Right atrium auricular region (tissue), 2 donors: ENCODE measurements at places on chromosomes 5 and 9. TPM values are rescaled to one million over a fixed set of nuclear protein-coding genes. Genes with fewer than 3 reads are reported as not detected.

Gene PSIP1
- total RNA-seq = 21.4 TPM

Gene FCN2
- total RNA-seq = not detected

DNA sequence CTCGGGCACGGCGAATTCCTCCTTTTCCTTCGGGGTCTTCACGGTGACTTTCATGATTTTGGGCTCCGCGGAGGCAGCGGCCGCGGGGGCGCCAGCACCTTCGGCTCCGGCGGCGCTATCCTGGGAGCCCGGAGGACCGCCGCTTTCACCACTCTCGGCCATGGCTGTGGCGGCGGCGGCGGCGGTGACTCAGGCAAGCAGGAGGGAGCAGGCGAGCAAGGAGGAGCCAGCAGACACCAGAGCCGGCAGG, 315 bp downstream of the UBQLN1 start:
- H3K27me3 ChIP-seq = no peaks in the 10 kb centered on the region
- H3K36me3 ChIP-seq = no peaks in the 10 kb centered on the region
- H3K4me1 ChIP-seq = peaks cover 42% of the 10 kb centered on the region
- H3K27ac ChIP-seq = peak overlapping the region; percentile 93

Gene GOLGA2
- total RNA-seq = 83.3 TPM

DNA sequence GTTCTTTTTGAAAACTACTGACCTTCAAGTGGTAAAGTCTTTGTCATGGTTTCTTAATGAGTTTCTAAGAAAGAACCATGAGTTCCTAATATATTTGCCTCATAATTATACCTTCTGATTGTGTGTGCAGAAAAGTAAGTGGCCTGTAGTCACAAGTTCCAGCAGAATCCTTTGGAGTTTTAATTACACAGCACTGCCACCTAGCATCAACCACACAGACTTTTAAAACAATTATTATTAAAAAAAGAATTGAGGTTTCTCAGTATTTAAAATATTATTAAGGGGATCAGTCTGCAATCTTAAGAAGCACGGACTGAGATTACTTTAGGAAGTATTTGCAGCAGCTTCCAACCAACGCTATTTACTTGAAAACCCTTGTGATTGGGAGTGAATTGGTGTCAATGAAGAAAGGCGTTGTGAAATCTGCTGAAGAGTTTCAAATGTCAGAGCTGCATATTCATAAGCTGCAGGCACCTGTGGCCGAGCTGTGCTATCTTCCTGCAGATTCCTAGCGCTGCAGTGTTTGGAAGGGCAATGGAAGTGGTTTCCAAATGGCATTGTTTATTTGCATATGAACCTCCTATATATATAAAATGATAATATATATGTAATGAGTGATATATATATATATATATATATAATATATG, 1074.2 kb upstream of the WWC1 start:
- H3K27ac ChIP-seq = no peak overlapping the region
- H3K4me3 ChIP-seq = no peak overlapping the region
- H3K36me3 ChIP-seq = no peaks in the 10 kb centered on the region
- DNase-seq = no peak

DNA sequence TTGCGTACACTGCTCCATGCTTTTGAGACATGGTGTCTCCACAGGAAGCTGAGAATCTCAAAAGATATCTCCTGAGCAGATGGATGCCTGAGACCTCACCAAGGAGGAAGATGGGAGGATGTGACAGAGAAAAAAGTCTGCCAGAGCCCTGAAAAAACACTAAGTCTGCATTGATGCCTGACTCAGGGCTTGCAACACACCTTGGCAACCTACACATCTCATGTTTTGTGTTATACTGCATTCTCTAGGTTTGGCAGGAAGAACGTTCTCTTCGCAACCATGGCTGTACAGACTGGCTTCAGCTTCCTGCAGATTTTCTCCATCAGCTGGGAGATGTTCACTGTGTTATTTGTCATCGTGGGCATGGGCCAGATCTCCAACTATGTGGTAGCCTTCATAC, 19.2 kb downstream of the SLC22A4 start:
- no peaks in the 10 kb centered on the region for H3K27me3 ChIP-seq
- no peak for DNase-seq
- no peak overlapping the region for H3K4me3 ChIP-seq
- H3K27ac ChIP-seq = no peak overlapping the region
- H3K36me3 ChIP-seq = no peaks in the 10 kb centered on the region

Gene MYO10
- total RNA-seq = 3.8 TPM

Gene CIZ1
- 45.9 TPM for total RNA-seq

Gene UGCG
- total RNA-seq = 10.3 TPM

Gene SRA1
- 24.6 TPM for total RNA-seq

GRCh38 chr5:145495741-145496140, 339.4 kb downstream of the PRELID2 start:
- H3K27me3 ChIP-seq = no peaks in the 10 kb centered on the region
- peaks cover 8% of the 10 kb centered on the region for H3K4me1 ChIP-seq
- DNase-seq = no peak

- H3K4me3 ChIP-seq = no peak overlapping the region
- no peak for DNase-seq
- H3K36me3 ChIP-seq = no peaks in the 10 kb centered on the region
- no peaks in the 10 kb centered on the region for H3K27me3 ChIP-seq
- H3K4me1 ChIP-seq = no peaks in the 10 kb centered on the region
- H3K27ac ChIP-seq = no peak overlapping the region
Measured at GRCh38 chr5:26660116-26660515, 378.3 kb downstream of the CDH9 start.

Gene ZNF484
- 6.6 TPM for total RNA-seq

Gene PCDHAC1
- 0.51 TPM for total RNA-seq

GRCh38 chr9:38347946-38348345, 44.6 kb upstream of the ALDH1B1 start:
- no peak for DNase-seq
- no peak overlapping the region for H3K27ac ChIP-seq
- no peaks in the 10 kb centered on the region for H3K36me3 ChIP-seq
- H3K27me3 ChIP-seq = no peaks in the 10 kb centered on the region

DNA sequence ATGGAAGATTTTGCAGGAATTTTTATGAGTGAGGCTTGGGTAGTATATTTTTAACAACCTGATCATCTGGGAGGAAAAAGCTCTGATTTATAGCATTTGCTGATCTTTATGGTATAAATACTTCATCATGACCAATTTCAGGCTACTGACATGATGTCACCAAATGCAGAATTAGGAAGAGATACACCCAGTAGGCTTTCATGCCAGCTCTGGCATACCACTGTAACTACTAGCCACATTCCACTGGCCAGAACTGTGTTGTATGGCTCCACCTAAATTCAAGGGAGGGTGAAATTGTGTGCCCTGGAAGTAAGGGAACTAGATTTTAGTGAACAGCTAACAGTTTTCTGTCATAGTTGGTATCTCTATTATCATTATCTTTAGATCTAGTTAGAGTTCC, 17.6 kb downstream of the AP3S1 start:
- H3K4me1 ChIP-seq = no peaks in the 10 kb centered on the region
- no peaks in the 10 kb centered on the region for H3K36me3 ChIP-seq
- no peak overlapping the region for H3K27ac ChIP-seq
- H3K4me3 ChIP-seq = no peak overlapping the region
- no peak for DNase-seq
- H3K27me3 ChIP-seq = no peaks in the 10 kb centered on the region

Gene MYOT
- 55.4 TPM for total RNA-seq

GRCh38 chr5:77181596-77182304, 28.7 kb upstream of the PDE8B start:
- peaks cover 27% of the 10 kb centered on the region for H3K4me1 ChIP-seq
- peak overlapping the region; percentile 81 for H3K27ac ChIP-seq
- no peak for DNase-seq
- no peaks in the 10 kb centered on the region for H3K27me3 ChIP-seq

DNA sequence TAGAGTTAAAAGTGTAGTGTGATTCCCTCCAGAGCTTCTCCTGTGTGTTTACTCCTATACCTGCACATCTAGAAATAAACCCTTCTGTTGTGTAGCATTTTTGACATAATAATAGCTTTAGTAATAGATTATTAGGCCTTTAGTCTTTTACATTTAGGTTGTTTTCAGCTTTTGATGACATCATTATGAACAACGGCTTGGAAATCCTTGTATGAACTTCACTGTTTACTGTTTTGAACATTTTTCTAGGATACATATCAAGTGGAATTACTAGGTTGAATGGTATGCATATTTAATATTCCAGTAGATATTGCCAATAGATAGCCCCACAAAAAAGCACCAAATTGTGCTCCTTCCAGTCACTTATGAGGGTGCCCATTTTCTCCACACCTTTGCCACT, 174.0 kb downstream of the ARHGAP26 start:
- H3K4me3 ChIP-seq = no peak overlapping the region
- no peak overlapping the region for H3K27ac ChIP-seq
- H3K36me3 ChIP-seq = no peaks in the 10 kb centered on the region
- no peaks in the 10 kb centered on the region for H3K4me1 ChIP-seq
- H3K27me3 ChIP-seq = no peaks in the 10 kb centered on the region
- DNase-seq = no peak

Gene AGXT2
- not detected for total RNA-seq

DNA sequence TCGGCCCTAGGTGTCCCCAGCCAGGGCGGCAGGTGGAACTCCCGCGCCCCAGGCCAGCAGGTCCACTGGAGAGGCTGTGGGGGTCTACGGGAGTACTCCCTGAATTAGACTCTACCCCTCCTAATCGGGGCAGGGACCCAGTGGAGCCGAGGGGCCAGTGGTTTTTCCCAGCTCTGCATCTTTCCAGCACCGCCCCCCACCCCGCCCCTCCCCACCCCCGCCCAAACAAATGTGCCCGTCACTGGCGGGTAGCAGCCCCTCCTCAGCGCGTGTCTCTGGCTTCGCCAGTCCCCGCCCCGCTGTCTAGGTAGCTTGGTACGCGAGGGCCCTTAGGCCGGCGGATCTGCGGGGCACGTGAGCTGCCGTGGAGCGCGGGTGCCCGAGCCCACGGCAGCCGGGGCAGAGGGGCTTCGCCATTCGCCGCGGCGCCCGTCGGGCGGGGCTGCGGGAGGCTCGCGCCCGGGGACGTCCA, 7.0 kb downstream of the UNC5A start:
- H3K4me3 ChIP-seq = peak overlapping the region; percentile 48
- H3K27me3 ChIP-seq = no peaks in the 10 kb centered on the region
- no peak overlapping the region for H3K27ac ChIP-seq
- no peaks in the 10 kb centered on the region for H3K36me3 ChIP-seq
- no peak for DNase-seq

Gene PPP3R2
- not detected for total RNA-seq

DNA sequence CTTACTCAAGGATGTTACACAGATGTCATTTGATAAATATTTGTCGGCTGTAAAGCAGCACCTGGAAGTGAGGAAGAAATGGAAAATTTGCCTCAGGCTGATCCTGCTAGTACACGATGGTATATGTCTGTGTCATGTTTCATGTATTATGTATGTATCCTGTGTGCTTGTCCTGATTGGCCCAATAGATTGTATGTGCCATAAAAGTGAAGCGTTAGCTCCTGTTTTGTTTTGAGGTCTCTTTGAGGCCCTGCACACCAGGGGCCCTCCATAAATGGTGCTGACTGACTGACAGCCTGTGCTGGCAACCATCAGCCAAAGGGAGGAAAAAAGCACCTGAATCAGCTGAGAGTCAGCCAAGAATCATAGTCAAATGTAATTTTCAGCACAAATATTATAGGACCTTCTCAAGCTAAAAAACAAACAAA, 11.8 kb upstream of the LNPEP start:
- H3K27me3 ChIP-seq = no peaks in the 10 kb centered on the region
- peaks cover 6% of the 10 kb centered on the region for H3K4me1 ChIP-seq
- DNase-seq = no peak
- H3K36me3 ChIP-seq = no peaks in the 10 kb centered on the region

- H3K4me1 ChIP-seq = peaks cover 28% of the 10 kb centered on the region
- no peaks in the 10 kb centered on the region for H3K36me3 ChIP-seq
- no peak overlapping the region for H3K27ac ChIP-seq
- DNase-seq = no peak
- H3K4me3 ChIP-seq = no peak overlapping the region
Measured at GRCh38 chr5:148687427-148687826, 33.1 kb upstream of the HTR4 start.

DNA sequence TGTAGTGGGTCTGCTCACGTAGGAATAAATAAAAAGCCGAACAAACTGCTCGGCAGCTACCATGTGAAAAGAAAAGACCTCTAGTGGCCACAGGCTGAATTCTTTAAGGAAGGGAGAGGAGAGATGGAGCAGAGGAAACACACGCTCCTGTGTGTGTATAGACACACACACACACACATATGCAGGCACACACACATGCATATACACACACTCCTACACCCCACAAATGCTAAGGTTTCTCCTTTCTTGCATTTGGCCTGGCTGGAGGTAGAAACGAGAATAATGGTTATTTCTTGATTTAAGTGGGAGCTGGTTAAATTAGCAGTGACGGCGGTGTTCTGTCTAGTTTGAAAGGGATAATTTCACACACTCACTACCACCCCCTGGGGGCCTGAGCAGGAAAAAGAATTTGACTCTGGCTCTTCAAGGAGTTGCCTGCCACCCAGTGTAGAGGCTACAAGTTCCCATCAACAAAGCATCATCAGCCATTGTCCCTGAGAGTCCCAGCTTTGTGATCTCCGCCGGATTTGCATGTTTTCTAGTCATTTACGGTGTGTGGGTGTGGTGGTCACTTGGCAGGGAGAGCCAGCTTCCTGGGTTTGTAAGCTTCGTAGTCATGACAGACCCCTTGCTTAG, at the start of gene INSYN2B:
INSYN2B (minus strand) TSS at position 78 of the 636 bp plus-strand sequence. CDS start 96,597 bp downstream, outside the sequence.
- peak; percentile 84 for DNase-seq
- peaks cover 9% of the 10 kb centered on the region for H3K4me1 ChIP-seq
- no peaks in the 10 kb centered on the region for H3K27me3 ChIP-seq
- no peaks in the 10 kb centered on the region for H3K36me3 ChIP-seq
- H3K27ac ChIP-seq = no peak within 1 kb of the TSS

GRCh38 chr5:2178071-2178477, 295.3 kb upstream of the IRX4 start:
- no peaks in the 10 kb centered on the region for H3K4me1 ChIP-seq
- no peaks in the 10 kb centered on the region for H3K27me3 ChIP-seq
- H3K4me3 ChIP-seq = no peak overlapping the region
- DNase-seq = no peak

- no peaks in the 10 kb centered on the region for H3K27me3 ChIP-seq
- DNase-seq = no peak
- H3K4me1 ChIP-seq = no peaks in the 10 kb centered on the region
Measured at GRCh38 chr5:151924564-151925301, at the start of gene GLRA1. GLRA1 (minus strand) TSS chr5:151924851; CDS start chr5:151924549, 302 bp downstream.

Gene NR5A1
- total RNA-seq = not detected
